ENCODE measurements at places on chromosomes 1 and 21.

DNA sequence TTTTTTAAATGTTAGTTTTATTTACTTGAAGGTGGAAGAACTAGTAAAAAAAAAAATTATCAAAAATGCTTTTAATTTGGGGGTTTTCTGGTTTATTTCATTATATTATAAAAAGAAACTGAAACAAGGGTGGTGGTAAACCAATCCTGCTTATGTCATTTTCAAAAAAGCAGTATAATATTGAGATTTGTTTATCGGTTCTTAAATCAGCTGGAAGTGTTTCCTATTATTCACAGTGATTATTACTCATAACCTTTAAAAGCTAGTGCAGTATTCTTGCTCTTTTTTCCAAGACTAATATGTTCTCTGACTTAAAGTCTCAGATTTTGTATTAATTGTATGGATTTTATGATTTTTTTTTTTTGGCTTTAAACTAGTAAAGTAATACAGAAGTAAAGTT lies 5.4 kb upstream of the LRRC40 start:
- no peak for DNase-seq

- DNase-seq = no peak
Observed at GRCh38 chr1:65378247-65378946, 42.1 kb upstream of the LEPR start.

DNA sequence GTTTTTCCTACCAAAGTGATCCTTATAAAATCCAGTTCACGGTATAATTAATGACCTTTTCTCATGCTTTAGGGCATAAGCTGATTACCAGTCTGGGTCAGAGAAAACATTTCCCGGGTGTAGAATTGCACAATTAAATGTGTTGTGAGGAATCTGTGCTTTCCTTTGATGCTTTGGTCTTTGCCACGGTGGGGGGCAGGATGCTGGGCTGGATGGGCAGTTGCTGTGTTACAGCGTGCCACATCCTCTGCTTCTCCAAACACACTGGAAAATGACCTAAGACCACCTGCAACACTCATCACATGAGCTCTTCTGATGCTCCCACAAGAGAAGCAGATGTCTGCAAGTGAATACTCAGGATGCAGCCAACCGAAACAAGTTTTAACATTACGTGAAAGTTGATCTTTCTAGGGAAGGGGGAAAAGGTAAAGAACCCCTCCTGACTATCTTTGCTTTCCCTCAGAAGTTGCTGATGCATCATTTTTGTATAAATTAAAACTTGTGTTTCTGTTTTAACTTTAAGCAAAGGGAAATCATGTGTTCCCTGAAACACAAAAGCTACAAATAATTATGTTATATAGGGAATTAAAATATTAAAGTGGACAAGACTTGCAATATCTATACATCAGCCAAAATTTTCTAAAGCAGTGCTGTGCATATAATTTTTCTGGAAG lies 515.3 kb upstream of the NR5A2 start:
- no peak for DNase-seq

GRCh38 chr1:17674726-17675500 lies 80.2 kb upstream of the ACTL8 start:
- no peak for DNase-seq

GRCh38 chr1:29169976-29170375 lies 11.7 kb downstream of the SRSF4 start:
- DNase-seq = no peak

DNA sequence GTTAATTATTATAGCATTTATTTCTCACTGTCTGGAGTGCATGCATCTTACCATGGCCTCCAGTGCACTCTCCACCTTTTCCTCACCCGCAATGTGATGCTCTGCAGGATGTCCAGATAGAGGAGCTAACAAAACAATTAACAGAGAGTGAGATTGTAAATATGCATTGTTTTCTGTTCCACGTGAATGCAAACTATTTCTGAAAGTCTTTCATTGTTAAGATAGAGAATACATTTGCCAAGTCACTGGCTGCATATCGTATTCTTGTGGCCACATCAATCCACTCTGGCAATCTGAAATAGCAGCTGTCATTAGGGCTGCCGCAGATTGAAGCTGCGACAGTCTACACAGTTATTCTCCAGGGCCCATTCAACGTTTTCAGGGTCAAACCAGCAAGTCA lies 143.8 kb downstream of the DUSP10 start:
- no peak for DNase-seq

DNA sequence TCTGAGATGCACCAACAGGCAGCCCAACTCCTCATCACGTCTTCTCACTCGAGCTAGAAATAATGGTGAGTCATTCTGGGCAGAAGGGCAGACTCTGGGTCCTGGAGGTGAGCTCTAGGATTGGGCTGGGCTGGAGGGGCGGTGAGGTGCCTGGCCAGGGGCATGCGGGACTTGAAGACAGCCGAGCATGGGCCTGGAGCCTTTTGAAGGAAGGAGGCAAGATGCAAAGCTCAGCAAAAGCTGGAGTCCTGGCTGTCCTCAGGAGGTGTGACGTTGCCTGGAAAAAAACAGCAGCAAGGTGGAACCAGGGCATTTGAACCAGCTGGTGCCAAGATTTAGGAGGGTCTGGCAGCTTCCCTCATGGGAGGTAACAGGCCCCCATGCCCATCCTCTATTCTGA lies 712 bp downstream of the KCNA2 start:
- no peak for DNase-seq

DNA sequence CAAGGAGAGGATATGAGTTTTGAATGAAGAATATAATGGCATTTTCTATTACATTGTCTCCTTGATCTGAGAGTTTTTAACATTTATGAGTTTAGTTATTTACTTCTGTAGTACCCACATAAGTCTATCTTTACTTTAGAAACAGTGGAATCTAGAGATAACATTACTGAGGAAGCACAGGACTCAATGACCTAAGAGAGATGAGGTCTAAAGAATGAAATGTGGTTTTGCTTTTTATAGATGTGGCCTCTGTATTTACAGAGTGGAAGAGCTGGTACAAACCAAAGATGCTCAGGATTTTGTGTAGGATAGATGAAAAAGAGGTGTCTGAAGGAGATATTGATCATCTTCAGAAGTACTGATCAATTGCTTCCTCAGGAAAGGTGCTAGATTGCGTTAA lies 177.3 kb downstream of the KCTD3 start:
- DNase-seq = no peak

DNA sequence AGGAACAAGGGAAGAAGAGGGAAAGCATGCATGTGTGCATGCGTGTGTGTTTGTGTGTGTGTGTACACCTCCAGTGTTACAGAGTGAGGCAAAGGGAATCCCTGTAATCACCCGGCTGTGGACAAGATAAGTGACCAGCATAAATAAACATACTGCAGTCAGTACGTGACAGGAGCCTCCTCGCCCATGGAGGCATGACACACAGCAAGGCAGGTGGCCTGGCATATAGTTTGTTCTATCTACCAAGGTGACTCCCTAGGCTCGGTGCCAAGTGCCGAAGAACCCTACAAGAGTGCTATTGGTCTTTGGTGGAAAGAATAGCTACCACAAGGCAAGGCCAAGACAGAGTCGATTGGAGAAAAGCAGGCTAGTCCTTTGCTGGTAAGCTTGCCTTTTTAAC lies 31.7 kb upstream of the HEATR1 start:
- no peak for DNase-seq

- no peak for DNase-seq
Observed at GRCh38 chr1:111704240-111704639, 35.0 kb downstream of the INKA2 start.

- no peak for DNase-seq
Observed at GRCh38 chr1:60134716-60135115, 61.1 kb upstream of the C1orf87 start.

- DNase-seq = no peak
Observed at GRCh38 chr1:15410884-15411245, 1.2 kb downstream of the EFHD2 start.

DNA sequence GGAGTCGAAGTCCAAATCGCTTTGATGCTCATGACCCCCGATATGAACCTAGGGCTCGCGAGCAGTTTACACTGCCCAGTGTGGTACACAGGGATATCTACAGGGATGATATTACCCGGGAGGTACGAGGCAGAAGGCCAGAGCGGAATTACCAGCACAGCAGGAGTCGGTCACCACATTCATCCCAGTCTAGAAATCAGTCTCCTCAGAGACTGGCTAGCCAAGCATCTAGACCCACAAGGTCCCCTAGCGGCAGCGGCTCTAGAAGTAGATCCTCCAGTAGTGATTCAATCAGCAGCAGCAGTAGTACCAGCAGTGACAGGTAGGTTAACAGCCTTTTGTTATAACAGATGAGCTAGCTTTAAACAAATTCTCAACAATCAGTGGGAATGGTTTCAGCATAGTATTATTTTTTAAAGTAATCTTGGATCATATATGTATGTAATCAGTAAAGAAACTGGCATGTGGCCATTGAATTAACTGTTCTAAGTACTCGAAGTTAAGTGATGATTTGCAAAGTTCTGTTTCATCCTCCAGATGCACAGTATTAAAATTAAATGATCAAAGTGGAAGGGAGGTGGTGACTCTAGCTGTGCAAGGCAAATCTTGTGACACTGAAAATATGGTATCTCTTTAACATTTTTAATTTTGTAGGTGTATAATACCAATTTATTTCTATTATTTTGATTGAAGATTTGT lies 29.0 kb downstream of the SPEN start:
- DNase-seq = no peak

DNA sequence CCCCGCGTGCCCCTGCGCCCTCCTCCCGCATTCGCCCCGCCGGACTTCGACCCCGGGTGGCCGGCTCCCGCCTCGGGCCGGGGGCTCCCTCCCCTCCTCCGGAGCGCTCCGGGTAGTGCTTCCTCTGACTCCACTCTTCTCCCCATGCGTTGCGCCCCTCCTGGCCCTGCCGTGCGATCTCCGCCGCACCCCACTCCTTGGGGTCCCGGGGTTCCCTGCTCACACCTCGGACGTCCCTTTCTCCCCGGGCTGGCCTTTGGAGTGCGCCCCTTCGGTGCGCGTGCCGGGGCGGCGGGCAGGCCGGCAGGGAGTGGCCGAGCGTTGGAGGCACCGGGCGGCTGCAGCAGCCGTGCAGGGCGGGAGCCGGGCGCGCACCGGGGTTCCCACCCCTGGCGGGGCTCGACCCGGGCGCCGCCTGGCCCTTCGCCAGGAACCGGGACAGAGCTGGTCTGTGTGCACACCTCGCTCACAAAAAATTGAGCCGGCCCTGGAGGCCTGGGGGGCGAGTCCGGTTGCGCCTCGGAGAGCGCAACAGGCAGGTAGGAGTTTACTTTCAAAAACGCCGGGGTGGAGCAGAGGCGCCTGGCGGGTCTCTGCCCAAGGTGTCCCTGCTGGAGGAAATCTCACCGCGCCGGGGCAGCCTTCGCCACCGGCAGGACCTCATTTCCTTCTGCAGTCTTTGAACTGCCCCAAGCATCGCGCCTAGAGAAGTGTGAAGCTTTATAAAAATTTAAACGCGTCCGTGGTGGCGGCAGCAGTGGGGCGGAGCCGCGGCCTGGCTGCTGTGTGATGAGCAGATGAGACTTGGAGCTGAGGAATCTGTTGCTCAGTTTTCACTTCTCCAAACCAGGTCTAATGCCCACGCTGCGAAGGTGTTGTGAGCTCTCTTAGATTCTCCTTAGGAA lies 650 bp downstream of the VANGL1 start:
- no peak for DNase-seq

- DNase-seq = no peak
Observed at GRCh38 chr1:48616710-48617109, 144.7 kb upstream of the SPATA6 start.

- DNase-seq = no peak
Observed at GRCh38 chr1:214638997-214639396, 36.0 kb downstream of the CENPF start.

DNA sequence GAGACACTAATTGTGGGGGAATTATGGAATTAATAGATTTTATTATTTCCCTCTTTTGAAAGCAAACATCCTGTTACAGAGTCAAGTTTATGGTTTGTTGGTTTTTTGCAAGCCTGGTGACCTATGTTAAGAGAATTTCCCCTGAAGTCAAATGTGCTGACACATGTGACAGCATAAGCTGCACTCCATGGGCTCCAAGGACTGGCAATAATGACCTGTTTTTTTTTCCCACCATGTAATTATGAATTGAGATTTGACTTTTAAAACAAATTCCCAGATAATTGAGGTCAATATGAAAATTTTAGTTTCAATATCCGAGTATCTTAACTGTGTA lies 242.5 kb upstream of the SGIP1 start:
- DNase-seq = no peak

DNA sequence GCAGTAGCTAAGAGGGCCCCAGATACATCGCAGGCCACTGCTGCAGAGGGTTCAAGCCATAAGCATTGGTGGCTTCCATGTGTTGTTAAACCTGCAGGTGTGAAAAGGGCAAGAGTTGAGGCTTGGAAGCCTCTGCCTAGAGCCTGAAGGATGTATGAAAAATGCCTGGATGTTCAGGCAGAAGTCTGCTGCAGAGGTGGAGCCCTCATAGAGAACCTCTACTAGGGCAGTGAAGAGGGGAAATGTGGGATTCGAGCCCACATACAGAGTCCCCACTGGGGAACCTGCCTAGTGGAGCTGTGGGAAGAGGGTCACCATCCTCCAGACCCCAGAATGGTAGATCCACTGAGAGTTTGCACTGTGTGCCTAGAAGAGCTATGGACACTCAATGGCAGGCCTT lies 30.6 kb upstream of the ADGRL4 start:
- no peak for DNase-seq

GRCh38 chr1:23400324-23401114 lies 24.0 kb downstream of the TCEA3 start:
- DNase-seq = no peak

DNA sequence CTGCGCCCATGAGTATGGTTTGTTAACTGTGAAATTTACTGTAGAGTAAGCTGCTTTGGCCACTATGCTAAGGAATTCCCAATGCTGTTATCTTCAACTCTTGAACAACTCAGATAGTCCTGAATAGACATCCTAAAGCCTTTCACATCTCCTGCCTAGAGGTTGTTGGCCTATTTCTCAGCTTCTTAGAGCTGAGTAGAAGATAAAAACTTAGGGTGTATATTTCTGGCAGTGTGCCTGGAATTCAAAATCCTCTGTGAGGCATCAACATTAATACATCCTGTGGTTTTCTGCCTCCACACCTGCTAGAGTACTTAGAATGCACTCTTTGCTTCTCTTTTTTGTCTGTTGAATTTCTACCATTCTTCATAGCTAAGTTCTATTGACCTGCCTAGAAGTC lies 45.8 kb upstream of the RC3H1 start:
- DNase-seq = no peak

- DNase-seq = no peak
Observed at GRCh38 chr1:160610569-160611242, 31.4 kb upstream of the CD84 start.

- no peak for DNase-seq
Observed at GRCh38 chr1:183583466-183583865, 6.8 kb downstream of the NCF2 start.

All from stimulated activated CD8-positive, alpha-beta memory T cell treated with anti-CD3 and anti-CD28 coated beads, Interleukin-7, amount 100 ng/mL, for 1 hour (primary cell).